ENCODE measurements at places on chromosomes 6 and 20.

DNA sequence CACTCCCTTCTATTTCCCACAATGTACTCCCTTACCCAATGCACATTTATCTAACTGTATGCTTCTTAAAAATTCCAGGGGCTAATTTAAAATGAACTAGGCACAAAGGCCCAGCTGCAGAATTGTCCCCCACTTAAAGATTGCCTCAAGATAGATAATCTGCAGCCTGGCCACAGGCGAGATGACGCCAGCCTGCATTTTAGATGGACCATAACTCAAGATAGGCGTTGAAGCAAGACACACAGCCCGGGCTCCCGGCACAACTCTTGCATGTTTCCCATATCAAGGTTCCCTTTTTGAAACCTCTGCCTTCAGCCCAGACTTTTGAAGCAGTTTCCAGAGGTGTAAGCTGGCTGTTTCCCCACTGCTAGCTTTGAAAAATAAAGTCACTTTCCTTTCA lies 3.2 kb upstream of the REPS1 start:
- DNase-seq, result no peak

DNA sequence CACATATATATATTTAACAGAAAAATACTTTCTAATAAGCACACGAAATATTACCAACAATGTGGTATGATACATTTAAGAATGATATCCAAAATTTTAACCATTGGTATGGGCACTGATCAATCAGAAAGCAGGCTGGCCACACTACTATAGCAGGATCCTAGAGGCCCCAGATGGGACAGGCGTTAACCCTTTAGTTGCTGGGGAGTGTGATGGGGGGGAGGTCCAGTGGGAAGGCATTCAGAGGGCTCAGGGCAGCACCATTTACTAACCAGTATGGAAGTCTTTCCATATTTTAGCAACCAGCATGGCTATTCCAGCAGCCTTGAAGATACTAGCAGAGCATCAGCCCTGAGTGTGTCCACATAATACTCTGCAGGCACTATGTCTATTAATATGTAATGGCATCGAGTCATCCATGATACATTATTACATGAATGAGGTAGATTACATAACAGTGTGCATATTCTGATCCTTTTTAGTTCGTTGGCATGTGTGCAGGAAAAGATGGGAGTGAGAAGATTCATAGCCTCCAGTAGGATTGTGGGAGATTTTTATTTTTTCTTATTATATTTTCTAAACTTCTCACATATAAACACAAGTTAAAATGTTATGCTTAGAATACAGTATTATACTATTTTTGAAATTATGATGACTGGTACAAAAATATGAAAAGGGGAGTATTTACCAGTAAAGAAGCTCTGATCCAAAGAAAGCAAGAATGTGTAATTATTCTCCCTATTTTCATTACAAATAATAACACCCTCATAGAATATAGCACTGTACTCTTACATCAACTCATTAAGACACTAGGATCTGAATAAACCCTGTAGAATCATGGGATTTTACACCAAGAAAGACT lies 78.9 kb downstream of the FAM217A start:
- no peak for DNase-seq

GRCh38 chr20:33680686-33681085 lies 5.5 kb downstream of the E2F1 start:
- no peak for DNase-seq

DNA sequence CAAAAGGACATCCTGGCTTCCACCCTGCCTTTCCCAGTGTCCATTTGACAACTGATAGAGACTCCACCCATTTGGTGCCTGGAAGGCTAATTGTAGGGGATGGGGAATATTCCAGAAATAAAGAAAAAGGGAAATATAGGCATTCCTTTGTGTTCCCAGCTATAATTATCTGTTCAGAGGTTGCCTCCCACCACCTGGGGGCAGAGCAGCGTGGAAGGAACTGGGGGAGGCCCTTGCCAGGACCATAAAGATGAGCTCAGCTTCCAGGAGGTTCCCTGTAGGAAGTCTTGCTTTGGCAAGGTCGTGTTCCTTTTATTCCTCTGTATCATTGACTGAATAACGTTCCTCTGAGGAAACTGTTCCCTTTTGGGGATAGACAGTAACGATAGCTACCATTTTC lies 214.7 kb downstream of the TFAP2C start:
- no peak for DNase-seq

DNA sequence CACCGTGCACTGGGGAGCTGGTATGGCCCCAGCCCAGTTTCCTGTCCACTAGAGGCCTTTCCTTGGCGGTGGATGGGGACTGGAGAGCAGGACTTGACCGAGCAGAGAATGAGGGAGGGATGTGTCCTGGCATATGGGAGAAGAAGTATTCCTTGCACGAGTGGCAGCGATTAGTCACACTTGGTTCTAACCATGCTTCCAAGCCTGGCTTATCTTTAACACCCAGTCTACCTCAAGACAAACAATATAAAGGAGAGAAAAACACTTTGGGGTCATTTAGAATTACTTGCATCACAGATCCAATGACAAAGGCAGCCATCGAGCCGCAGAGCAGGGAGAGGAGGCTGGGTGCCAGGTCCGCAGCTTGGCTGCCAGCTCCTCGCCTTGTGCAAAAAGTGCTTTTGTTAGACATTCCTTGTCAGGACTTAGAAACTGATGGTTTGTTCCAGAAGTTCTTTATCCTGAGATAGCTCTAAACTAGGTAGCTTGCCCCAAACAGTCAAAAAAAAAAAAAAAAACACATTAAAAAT lies 214.9 kb upstream of the GMDS start:
- no peak for DNase-seq
